SJCRH30 (cell line): ENCODE measurements at places on chromosomes 5 and 9.
A peak's percentile ranks its signal among the peaks of the same experiment; 100 is the strongest.

DNA sequence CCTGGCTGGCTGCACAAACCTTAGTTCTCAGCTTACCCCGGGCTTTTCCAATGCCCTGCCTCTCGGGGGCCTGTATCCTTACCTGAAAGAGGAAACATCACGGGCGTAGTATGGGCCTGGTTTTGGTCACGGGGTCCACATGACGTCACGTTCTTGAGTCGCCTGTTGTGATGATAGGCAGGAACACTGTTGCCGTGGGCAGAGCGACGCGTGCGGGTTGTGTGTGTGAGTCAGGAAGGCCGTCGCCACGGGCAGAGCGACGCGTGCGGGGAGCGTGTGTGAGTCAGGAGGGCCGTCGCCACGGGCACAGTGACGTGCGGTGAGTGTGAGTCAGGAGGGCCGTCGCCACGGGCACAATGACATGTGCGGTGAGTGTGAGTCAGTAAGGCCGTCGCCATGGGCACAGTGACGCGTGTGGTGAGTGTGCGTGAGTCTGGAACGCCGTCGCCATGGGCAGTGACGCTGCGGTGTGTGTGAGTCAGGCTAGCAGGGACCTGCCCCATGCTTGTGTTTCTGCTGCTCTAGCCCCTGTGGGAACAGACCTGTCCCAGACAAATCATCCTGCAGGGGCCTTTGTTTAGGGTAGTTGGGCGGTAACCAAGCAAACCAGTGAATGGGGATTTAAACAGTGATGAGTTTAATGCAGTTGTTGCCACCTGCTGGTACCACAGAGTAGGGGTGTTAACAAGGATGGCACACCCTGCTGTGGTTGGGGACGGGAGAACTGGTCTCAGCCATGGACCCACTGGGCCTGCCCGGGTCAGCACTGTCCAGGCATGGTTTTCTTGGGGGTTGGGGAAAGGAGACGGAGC is 19.8 kb downstream of the TRIP13 start:
- no peak overlapping the region for H3K4me3 ChIP-seq
- H3K4me1 ChIP-seq, result no peaks in the 10 kb centered on the region
- no peaks in the 10 kb centered on the region for H3K27me3 ChIP-seq

DNA sequence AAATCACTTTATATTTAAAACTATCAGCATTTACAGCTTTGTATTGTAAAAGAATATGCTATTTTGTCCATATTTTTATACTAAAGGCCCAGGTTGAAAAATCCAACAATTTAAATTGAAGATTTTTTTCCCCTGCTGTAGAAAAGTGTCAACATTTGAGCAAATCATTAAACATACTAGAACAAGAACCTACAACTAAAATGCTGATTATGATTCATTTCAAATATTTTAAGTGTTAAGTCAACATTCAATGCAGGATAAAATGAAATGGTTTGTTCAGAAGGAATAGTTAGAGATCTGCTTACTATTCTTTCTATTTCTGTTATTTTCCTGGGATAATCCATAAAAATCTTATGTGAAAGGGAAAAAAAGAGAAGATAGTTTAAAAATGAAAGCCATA is 866.5 kb upstream of the DMAC1 start:
- H3K36me3 ChIP-seq, result no peaks in the 10 kb centered on the region
- no peak overlapping the region for H3K27ac ChIP-seq
- no peak overlapping the region for H3K4me3 ChIP-seq
- no peaks in the 10 kb centered on the region for H3K27me3 ChIP-seq
- peaks cover 16% of the 10 kb centered on the region for H3K4me1 ChIP-seq
- no peak for DNase-seq

DNA sequence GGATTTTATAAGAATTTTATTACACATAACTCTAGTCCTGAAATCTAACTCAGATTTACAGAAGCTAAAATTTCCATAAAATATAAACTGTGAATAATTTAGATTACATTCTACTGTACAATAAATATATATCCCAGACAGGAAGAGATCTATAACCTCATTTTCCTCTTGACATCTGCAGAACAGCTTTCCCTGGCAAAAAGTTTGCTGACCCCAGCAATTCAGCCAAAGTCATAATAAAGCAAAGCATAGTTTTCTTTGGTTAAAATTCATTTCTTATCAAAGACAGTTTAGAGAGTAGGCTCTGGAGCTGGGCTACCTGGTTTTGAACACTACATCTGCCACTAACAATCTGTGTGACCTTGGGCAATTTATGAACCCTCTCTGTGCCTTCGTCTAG is 372.5 kb downstream of the CAAP1 start:
- no peaks in the 10 kb centered on the region for H3K27me3 ChIP-seq
- no peak overlapping the region for H3K27ac ChIP-seq
- H3K4me1 ChIP-seq, result peaks cover 1% of the 10 kb centered on the region
- H3K36me3 ChIP-seq, result no peaks in the 10 kb centered on the region
- DNase-seq, result no peak
- H3K4me3 ChIP-seq, result no peak overlapping the region

DNA sequence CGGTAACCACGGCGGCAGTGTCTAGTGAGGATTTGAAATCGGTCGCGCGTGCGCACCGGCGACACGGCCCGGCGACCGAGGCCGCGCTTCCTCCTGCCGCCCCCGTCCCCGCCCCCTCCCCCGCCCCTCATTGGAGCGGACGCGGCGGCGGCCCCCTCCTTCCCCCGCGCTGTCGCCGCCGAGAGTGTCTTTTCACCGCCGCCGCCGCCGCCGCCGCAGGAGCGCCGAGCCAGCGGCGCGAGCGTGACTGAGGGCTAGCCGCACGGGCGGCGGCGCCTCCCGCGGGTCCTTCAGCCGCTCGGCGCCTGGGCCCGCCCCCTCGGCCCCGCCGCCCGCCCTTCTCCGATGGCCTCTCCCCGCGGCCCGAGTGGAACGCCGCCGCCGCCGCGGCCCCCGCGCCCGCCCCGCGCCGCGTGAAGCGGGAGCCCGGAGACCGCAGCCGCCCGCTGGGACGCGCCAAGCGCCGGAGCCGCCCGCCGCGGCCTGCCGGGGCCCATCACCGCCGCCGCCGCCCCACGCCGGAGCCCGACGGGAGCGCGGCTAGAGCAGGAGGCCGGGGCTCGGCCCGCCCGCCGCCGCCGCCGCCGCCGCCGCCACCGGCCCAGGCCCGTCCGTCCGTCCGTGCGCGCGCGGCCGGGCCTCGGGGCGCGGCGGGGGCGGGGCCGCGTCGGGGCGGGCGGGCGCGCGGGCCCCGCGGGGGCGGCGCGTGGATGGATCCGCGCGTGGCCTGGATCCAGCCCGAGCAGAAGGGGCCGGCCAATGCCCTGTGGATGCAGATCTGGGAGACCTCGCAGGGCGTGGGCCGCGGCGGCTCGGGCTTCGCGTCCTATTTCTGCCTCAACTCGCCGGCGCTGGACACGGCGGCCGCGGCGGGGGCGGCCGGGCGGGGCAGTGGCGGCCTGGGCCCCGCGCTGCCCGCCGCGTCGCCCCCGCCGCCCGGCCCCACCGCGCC is at the start of gene TENT4A:
Gene TENT4A, plus strand, starts transcription at position 159 of the 952 bp plus-strand sequence. Its CDS starts 552 bp downstream, at position 711.
- H3K27me3 ChIP-seq, result no peaks in the 10 kb centered on the region
- DNase-seq, result no peak
- H3K36me3 ChIP-seq, result no peaks in the 10 kb centered on the region
- H3K4me3 ChIP-seq, result peak within 1 kb of the TSS; percentile 63
- H3K4me1 ChIP-seq, result no peaks in the 10 kb centered on the region

DNA sequence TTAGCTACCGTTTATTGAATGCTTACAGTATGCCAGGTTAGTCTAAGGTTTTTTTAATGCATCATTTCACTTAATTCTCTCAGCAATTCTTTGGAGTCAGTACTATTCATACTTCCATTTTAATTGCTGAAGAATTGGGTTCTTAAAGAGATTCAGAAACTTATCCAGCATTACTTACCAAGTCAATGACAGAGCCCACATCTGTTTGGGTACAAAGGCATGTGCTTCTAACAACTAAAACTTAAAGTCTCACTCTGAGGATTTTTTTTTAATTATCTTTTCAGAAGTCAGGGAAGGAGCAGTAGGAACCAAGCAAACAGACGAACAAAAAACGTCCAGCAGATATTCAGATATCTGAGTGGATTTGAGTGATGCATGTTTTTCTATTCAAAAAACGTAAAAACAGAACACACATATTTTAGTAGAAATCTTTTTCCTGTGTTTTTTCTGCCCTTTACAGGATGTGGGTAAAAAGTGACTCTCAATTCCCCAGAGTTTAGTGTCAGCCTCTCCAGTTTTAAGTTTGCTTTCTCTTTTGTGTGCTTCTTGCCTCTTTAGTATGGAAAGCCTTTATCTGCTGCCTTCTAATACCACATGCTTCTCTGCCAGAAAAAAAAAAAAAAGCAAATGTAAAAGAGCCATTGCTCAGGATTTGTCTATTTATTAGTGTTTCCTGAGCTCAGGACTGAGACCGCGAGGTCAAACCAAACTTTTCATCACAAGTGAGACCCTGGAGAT is 118.0 kb downstream of the PRKACG start:
- no peak for DNase-seq
- H3K27me3 ChIP-seq, result 0 out of 2 replicates have a peak, but pooled peaks cover 3% of the 10 kb centered on the region
- H3K36me3 ChIP-seq, result no peaks in the 10 kb centered on the region
- H3K4me1 ChIP-seq, result no peaks in the 10 kb centered on the region
- no peak overlapping the region for H3K27ac ChIP-seq
- no peak overlapping the region for H3K4me3 ChIP-seq

DNA sequence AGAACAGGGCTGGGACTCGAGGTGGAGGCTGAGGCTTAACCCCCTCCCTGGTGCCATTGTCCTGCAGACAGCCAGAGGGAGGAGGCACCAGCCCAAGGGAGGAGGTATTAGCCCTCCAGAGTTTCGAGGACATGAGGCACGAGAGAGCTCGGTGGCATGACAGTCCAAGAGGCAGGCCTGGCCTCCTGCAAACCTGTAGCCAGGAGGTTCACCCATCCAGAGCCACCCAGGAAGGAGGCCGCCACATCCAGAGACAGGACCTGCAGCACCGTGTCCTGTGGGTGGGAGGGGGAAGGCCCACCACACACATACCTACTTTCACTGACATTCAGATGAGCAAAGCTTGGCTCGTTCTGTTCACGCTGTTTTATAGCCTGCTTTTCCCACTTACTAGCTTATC is 75.2 kb upstream of the ADAMTS2 start:
- no peaks in the 10 kb centered on the region for H3K4me1 ChIP-seq
- no peaks in the 10 kb centered on the region for H3K36me3 ChIP-seq
- H3K27me3 ChIP-seq, result no peaks in the 10 kb centered on the region
- no peak overlapping the region for H3K27ac ChIP-seq
